AG09319 (cell line): ENCODE measurements at places on chromosomes 6 and 20.

DNA sequence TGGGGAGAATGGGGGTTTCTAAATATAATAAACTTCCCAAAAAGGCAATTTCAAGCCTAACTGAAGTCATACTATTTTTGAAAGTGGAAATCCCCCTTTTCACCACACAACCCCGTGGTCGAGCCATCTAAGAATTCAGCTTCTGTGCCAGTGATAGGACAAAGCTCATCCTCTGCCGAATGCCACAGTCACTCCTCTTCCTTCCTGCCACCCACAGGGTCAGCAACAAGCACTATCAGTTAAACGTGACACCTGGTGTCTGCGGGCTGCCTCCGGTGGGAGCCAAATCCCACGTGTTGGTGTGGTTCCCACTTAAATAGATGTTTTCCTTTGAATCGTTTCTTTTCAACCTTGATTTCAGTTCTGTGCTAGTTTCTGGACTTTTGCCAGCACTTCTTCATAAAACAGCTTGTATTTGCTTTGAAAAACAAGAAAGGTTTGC is 60.7 kb downstream of the TNFAIP3 start:
- no peak for DNase-seq

DNA sequence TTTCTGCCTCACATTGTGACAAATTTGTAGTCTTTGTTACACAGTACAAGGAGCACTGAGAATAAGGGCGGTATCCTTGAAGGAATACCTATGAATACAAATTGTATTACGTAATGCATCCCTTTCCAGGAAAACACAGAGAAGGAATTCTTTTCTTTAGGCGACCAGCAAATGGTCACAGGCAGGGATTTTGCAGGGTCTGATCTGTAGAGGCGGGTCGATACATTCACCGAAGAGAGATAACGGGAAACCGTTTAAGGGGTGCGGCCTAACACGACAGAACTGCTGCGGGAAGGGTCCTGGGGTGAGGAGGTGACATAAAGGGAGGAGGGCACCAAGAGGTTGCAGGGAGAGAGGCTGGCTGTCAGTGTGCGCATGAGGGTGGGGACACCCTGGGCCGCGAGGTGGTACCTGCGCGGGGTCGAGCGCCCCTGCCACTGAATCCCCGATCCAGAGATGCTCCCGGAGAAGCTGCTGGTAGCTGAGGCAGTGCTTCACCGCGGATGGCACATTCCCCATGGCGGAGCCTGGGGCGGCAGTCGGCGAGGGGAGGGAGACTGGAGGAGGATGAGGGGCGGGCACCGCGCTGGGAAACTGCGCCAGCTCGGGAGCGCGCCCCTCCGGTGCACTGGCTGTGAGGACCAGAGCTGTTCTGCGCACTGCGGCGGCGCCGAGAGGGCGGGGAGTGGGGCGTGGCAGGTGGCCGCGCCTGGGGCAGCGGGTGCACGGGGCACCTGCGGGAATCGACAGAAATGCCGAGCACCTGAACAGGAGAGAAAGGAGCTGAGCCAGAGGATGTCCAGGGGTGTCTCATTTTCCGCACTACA is at the start of gene HMGCLL1:
TSS of gene HMGCLL1 (minus strand) at position 656 of the 827 bp plus-strand sequence. CDS start at position 519, 137 bp downstream.
- no peak for DNase-seq

DNA sequence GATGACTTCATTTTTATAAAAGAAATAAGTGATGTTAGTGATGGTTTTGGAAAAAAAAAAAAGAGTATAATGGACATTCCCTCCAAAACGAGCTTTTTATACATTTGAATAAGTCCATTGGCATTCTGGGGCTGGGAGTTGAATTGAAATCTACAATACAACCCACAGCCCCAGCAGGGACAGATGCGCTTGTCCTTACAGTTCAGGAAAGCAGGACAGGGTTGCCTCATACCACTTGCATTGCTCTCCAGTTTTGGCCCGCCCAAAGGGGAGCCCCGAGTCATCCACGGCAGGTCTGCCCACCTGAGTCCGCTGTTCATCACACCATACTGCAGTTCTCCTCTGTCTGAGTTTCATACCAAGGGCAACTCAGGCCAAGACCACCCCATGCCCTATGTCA is 46.2 kb downstream of the VAPB start:
- DNase-seq = no peak

DNA sequence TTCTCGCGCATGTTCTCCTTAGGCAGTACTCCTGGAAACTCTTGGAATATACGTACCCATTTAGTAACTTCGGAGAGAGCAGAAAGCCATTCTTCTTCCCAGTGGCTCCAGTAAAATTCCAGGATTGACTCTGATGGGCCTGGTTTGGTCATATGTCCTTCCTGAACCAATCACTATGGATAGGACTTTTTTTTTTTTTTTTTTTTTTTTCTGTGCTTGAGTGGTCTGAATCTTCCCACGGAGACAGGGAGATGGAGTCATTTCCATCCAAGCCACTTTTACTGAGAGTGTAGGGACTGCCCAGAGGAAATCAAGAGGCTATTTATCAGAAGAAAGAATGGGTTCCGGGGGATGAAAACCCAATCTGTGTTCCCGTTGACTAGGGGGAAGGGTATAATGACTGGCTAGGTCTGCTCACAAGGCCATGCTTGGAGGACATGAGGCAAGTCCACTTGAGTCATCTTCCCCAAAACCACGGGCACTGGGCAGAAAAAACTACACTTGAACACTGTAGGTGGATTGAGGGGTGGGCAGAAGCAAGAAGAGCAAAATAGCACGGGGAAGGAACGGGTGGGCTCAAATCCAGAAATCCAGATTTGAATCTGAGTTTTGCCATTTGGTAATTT is 35.4 kb upstream of the MRPS18A start:
- DNase-seq = no peak

GRCh38 chr20:24376311-24377099 is 92.9 kb upstream of the SYNDIG1 start:
- DNase-seq = no peak

- DNase-seq = no peak
Observed at GRCh38 chr20:10111139-10111958, 76.6 kb downstream of the ANKEF1 start.

- no peak for DNase-seq
Observed at GRCh38 chr6:33170176-33171015, 21.9 kb downstream of the COL11A2 start.

DNA sequence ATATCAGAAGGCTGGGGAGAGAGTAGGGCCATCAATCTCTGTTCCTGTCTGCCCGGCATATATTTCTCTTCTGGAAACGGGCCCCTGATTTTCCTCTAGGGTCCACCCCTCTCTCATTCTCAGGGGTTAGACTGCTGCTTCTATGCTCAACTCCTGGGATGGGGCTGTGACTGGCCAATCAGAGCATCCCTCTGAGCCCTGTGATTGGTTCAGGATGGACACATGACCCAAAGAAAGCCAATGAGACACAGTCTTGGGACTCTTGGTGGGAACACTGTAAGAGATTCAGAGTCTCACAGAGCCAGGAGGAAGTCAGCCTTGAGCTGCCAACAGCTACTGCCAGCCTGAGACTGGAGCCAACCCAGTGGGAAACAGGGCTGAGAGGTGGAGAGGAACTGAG is 31.0 kb upstream of the KCNB1 start:
- DNase-seq = no peak

GRCh38 chr6:82216549-82216948 is 31.0 kb downstream of the IBTK start:
- DNase-seq = no peak

DNA sequence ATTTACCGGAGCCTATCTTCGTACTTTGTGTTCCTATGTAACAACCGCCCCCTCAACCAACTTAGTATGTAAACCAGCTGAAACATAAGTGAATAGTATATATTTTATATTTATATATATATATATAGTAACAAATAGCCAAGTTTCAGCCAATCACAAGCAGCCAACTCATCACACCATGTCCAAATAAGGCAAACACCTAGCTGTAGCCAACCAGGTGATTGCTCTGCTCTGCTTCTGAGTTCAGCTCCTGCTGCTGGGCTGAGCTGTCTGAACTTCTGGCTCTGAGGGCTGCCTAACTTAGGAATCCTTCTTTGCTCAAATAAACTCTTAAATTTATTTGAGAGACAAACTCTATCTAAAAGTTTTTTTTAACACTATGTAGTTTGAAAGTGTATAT is 101.6 kb upstream of the SOX4 start:
- DNase-seq = no peak

- DNase-seq = no peak
Observed at GRCh38 chr6:44826025-44826676, 438.6 kb downstream of the CDC5L start.

- no peak for DNase-seq
Observed at GRCh38 chr20:35968930-35969329, 540 bp downstream of the CNBD2 start.

DNA sequence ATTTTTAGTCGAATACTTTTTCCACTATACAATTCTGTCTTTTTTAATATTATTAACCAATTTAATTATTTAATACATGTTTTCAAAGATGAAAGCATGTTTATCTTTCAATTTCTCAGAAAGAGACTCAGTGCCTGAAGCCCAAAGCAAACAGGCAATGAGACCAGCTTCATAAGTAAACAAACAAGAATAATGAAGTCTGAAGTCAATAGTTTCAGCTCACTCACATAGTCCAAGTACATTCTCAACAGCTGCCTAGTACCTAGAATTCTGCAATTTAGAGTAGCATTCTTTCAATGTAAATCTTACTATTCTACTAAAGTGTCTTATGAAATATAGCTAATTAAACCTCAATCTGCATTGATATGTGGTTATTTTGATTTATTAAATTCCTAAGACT is 626.5 kb upstream of the NRSN1 start:
- DNase-seq = no peak

DNA sequence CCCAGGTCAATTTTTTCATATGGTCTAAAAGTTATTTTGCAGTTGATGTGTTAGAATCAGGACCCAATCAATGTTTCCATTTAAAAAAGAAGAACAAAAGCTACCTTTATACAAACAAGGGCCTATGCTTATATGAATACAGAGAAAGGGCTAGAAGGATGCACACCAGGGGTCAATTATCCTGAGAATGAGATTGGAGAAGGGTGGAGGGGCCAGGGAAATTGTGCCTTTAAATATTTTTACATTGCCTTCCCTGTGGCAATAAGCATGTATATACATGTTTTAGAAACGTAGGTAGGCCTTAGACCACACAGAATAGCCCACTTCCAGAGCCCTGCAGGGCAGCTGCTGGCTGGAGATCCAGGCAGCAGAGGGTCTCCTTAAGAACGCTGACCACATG is 12.7 kb downstream of the EXOC2 start:
- DNase-seq = no peak

DNA sequence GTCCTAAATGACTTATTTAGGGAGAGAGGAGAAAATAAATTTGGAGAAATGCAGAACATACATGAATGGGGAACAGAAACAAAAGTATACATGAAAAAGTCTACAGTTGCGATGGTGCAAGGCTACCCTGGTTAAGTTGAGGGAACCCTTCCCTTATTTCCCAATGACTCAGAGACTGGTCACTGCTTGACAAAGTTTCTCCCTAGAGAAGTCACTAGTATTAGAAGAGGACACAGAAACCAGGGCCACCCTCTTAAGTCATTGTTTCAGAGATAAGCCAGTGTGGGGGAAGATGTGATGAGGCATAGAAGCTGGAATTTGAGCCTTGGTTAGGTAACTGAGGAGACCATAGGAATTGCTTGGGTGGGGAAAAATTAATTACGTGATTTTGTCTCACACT is 24.4 kb upstream of the EDN1 start:
- no peak for DNase-seq
